ENCODE measurements at places on chromosomes 13 and 19. TPM values are rescaled to one million over a fixed set of nuclear protein-coding genes. Genes with fewer than 3 reads are reported as not detected.

APC2 gene
- under 0.01 TPM for total RNA-seq

CD37 gene
- not detected for total RNA-seq

GIPR gene
- 0.15 TPM for total RNA-seq

WDR88 gene
- total RNA-seq, result not detected

ZNF491 gene
- 6.5 TPM for total RNA-seq

ZNF543 gene
- 10.3 TPM for total RNA-seq

IL11 gene
- total RNA-seq, result 0.31 TPM

ZNF571 gene
- total RNA-seq, result 4.0 TPM

LHB gene
- total RNA-seq, result not detected

KRTDAP gene
- not detected for total RNA-seq

PRRG2 gene
- 0.34 TPM for total RNA-seq

ZNF98 gene
- not detected for total RNA-seq

CEACAM20 gene
- total RNA-seq, result not detected

RAX2 gene
- not detected for total RNA-seq

PCDH9 gene
- 5.7 TPM for total RNA-seq

SIAH3 gene
- total RNA-seq, result not detected

ERICH4 gene
- total RNA-seq, result not detected

KBTBD6 gene
- total RNA-seq, result 15.0 TPM

PNMA8A gene
- total RNA-seq, result 1.9 TPM

SLC5A5 gene
- not detected for total RNA-seq

FAM98C gene
- total RNA-seq, result 14.5 TPM

DIRAS1 gene
- 3.3 TPM for total RNA-seq

PCDH17 gene
- total RNA-seq, result 0.34 TPM

KLHL1 gene
- total RNA-seq, result not detected

PSG2 gene
- total RNA-seq, result not detected

POLR1G gene
- 3.1 TPM for total RNA-seq

MEIOSIN gene
- not detected for total RNA-seq

SYT5 gene
- total RNA-seq, result 0.15 TPM

INSL3 gene
- not detected for total RNA-seq

DIAPH3 gene
- total RNA-seq, result 10.2 TPM
